ENCODE measurements at places on chromosomes 3 and 15. TPM values are rescaled to one million over a fixed set of nuclear protein-coding genes. Genes with fewer than 3 reads are reported as not detected.

DNA sequence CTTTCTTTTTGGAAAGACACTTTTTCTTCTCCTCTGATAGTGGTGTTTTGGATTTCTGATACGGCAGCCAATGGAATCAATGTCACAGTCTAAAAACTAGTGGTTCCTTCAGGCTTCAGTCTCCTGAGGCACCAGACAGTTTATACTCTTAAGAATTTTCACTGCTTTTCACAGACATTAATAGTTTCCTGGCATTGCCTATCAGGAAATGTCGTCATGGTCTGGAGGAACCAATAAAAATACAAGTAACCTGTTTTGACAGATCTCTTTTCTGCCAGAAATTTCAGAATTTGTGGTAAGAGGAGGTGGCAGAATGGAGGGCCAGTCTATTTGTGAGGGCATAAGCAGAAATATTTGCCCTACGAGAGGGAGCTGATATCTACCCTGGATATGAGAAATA lies 44.8 kb downstream of the FILIP1L start:
- no peak for DNase-seq

- DNase-seq: no peak
These were observed 71.5 kb downstream of the ZMAT3 start for GRCh38 chr3:179000144-179000543.

Gene FETUB
- not detected for total RNA-seq

- no peak for DNase-seq
These were observed 151.1 kb upstream of the PRR20G start for GRCh38 chr3:127438951-127439350.

Gene RTP4
- 1.1 TPM for total RNA-seq

Data from renal cortical epithelial cell (primary cell).